Right ventricle myocardium superior (tissue), 1 donor: ENCODE measurements at places on chromosomes 12 and 14. TPM values are rescaled to one million over a fixed set of nuclear protein-coding genes. Genes with fewer than 3 reads are reported as not detected.

- DNase-seq: no peak
Measured at GRCh38 chr12:75641031-75641780, 129.8 kb upstream of the KRR1 start.

The L2HGDH gene
- total RNA-seq: 13.2 TPM

The ARHGAP9 gene
- total RNA-seq: 4.1 TPM

- DNase-seq: no peak
Measured at GRCh38 chr12:59407799-59408198, 188.0 kb upstream of the SLC16A7 start.

The C3AR1 gene
- total RNA-seq: 7.3 TPM
